ENCODE measurements at places on chromosomes 6 and 20.

DNA sequence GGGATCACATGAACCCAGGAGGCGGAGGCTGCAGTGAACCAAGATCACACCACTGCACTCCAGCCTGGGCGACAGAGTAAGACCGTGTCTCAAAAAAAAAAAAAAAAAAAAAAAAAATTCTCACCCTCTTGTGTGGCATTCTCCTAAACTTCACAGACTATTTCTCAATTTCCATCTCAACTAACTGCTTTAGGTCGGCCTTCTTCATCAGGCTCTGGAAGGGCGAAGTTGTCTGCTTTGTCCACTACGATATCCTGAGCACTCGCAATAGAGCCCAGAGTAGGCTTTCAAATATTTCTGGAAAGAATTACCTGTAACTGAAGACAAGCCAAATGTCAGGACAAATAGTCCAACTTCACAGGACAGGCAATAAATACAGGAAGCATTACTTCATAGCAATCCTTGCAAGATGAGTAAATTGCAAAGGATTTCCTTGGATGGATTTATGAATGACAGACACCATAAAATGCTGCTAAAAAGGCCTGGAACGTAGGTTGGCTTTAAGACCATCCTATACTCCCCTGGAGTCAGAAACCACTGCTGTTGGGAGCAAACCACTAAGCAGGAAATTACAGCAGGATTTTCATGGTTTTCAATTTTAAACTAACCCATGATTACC lies 116.3 kb upstream of the SLC2A12 start:
- no peak for DNase-seq

GRCh38 chr6:43260791-43261190 lies 17.5 kb downstream of the TTBK1 start:
- DNase-seq: no peak

DNA sequence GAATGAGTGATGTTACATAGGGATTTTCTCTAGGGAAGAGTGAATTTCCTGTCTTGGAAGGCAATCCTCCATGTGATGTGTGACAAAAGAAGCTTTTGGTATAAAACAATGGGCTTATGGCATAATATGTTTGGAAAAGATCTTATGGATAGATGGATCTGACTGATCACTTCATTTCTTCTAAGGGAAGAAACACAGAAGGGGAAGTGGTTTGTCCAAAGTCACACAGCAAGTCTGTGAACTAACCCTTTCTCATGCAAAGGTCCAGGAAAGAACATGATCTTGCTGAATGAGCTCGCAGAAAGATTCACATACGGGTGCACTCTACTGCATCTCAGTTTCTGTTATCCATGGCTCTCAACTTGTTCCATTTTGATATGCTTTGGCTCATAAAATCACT lies 575.9 kb upstream of the JAG1 start:
- no peak for DNase-seq

- DNase-seq: no peak
Observed at GRCh38 chr20:39638731-39639130, 676.6 kb downstream of the DHX35 start.

GRCh38 chr6:73131706-73132105 lies 93.6 kb downstream of the KHDC1L start:
- no peak for DNase-seq

DNA sequence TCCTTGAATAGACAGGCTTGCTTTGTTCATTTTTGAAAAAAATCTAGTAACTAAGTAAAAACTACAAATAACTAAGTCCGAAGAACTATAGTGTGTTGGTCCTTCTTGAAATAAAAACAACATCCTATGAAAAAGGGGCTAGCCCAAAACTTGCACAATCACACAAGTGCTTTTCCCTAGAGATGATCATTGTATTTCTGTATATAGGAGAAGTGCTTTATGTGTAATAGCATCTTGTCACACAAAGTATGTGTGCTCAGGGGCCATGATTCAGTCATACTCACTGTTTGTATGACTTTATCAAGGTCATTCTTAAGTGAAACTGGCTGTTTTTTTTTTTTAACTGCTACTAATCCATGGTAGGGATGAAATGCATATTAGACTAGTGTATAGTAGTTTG lies 179.8 kb downstream of the DTNBP1 start:
- no peak for DNase-seq

DNA sequence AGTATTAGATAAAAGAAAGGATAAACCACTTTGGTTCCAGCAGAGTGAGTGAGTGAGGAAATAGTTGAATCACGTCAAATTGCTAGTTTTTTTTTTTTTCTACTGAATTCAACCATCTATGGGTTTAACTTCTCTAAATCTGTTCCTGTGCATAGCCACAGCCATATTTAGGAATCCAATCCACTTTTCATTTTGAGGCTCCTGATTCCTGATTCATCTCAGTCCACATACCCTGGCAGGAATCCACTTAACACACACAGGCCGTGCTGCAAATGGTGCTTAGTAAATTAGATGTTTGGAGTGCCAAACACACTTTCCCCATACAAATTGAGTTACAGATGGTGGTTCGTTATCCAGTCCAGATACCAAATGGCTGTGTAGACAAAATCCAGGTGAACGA lies 220.3 kb downstream of the ALDH8A1 start:
- no peak for DNase-seq

DNA sequence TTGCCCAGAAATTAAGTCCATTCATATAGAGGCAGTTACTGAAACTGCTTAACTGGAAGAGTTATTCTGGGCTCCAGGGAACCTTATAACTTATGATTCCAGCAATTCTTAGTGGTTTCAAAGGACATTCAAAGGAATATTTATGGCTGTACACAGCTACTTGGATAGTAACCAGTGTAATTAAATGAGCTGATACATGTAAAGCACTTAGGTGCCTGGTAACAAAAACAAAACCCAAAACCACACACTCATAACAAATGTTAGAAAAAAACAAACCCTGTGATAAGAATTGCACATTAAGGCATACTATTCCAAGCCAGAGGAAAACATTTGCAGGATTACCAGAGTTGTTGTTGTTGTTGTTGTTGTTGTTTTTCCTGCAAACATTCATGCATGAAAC lies 51.5 kb downstream of the STK4 start:
- no peak for DNase-seq

DNA sequence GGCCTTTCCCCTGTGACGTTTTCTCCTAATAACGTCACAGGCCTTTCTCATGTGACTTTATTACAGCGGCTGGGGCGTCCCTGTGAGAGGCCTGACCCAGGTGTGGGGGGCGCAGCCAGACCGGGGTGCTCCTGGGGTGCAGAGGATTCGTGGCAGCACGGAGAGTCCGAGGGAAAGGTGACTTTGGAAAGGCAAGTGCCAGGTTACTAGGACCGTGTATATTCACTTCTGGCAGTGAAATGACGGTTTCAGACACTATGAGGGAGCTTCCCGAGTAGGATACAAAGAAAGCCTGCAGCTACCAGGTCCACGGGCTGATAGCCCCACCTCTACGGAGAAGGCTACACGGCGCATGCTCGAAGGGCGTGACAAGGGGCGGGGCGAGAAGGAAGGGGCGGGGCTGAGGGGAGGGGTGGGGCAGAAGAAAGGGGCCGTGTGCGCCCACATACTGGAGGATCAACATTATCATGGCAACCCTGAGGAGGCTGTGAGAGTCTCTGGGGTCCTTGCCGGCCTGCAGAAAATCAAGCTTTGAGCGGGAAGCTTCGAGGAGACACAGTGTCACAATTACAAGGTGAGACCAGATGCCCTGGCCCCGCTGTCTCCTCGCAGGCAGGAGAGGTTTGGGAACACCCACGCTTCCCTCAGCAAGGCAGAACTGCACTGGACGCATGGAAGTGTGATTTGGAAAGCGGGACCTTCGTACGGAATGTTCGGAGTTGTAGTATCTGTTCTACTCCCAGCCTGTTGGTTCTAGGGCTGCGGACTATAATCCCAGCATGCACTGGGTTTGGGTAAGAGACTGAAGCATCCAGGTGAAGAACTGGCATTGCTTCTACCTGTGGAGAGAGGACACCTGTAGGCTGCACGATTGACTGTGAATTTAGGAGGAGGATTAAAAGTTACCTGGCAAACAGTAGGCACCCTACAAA lies 54.4 kb upstream of the ZNF337 start:
- peak; percentile 54 for DNase-seq

DNA sequence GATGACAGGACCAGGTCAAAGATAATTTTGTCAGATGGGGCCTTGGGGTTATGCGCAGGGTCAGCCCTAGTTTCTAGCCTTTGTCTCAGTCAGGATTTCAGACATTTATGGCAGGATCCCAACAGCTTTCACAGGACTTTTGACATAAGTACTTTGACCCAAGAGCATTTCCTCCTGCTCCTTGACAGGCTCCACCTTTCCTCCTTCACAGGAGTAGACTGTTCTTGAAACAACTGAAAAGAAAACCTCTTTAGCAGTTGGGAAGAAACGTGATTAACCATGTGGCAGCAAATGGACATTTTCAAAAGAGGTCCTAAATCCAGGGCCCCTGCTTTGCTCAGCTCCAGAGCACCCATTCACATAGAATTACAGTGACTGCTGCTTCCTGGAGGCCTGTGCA lies 120.4 kb upstream of the MAP3K7 start:
- no peak for DNase-seq

DNA sequence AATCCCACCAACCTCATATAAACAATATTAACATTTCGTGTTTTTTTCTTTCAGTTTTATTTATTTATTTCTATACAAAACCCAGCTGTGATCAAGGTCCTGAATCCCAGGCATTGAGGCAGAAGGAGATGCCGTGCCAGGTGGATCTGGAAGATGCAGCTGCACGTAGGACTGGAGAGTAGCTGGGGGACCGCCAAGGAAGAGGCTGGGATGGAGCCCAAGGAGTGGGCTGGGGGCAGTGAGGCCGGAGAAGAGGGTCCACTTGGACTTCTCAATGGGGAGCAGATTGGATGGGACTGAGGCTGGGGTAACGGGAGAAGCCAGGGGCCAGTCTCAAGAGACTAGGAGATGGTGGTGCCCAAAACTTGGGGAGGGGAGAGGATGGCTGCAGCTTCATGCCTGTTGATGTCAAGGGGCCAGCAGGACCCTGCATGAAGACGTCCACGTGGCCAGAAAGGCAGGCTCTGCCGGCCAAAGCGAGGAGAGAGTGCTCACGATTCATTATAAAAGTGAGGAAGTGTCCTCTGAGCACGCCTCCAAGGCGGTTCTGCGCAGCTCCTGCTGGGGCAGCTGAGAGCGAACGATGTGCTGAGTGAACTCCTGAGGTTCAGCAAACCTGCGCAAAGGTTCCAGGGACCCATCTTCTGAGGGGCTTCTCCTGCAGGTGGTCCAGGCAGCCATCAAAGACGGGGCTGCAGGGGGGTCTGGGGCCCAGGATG lies 110.3 kb downstream of the BMP7 start:
- DNase-seq: no peak

DNA sequence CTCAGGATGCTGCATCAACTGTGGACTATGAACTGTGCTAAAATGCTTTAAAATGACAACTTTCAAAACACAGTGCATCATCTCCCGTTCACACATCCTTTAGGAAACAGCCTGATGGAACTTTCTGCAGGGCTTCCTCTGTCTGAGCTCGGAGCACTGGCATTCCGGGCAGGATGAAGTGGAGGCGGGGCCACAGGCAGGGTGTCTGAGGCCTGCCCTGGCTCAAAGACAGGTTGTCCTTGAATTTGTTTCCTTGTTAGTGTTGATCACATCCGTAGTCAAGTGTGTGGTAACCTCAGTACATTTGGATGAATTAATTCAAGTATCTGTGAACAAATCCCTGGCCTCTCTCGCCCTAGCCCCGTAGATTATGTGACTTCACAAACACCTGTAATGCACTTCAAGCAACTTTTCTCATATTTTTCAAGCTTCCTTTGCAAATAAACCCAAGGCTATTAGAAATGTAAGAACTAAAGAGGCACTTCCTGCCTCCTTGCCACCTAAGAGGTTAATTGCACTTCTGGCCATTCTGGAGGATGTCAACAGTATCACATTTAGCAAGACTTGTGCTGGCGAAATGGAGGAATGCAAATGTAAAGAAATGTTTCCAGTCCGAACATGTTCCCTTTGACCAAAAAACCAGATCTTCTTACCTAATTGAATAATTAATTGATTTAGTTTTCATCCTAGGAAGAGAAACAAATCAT lies 3.1 kb downstream of the CD93 start:
- no peak for DNase-seq

DNA sequence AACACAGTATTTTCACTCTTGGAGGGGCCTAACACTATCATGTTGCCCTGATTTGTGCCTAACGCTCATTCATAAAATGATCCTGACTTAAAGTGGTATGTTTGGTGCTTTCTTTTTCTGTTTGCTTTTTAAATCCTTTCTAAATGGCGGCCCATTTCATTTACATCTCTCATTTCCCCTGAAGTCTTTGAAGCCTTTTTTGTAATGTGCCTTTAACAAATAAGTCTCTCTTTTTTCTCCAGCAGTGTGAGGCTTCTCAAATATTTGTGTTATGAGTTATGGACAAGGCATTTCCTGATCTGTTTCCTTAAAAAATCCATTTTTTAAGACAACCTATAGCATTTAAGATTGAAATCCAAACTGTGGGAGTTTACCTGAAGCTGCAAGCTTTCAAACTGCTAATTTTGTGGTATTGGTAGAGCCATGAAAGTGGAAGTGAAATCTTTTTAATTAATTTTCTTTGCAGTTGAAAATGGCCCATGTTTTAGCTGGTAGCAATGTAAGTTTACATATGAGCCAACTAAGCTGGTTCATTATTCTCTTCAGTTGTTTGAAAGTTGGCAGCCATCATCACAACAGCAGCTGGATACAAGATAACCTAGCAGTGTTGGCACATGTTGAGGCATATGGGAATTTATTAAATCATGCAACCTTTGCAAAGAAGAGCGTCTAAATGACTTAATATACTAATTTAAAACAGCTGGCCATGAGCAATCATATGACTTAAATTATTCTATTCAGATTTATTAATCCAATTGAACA lies 469.7 kb downstream of the CDKAL1 start:
- DNase-seq: no peak

GRCh38 chr6:28944412-28944865 lies 20.7 kb upstream of the TRIM27 start:
- DNase-seq: peak; percentile 69

DNA sequence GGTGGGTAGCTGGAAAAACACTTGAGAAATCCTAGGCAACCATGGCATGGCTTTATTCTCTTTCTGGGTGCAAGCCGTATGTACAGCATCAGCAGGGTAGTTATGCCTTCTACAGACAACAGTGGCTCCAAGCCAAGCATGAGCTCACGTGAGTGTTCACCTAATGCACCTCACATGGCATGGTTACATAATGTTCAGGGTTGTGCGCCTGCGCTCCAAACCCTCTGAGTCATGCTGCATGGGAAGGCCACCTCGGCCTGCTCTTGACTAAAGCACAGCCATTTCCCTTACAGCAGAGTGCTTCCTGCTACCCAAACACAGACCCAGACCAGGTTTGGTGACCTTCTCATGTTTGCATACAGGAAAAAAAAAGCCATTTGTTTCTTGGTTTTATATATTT lies 96.2 kb downstream of the VIP start:
- DNase-seq: no peak

DNA sequence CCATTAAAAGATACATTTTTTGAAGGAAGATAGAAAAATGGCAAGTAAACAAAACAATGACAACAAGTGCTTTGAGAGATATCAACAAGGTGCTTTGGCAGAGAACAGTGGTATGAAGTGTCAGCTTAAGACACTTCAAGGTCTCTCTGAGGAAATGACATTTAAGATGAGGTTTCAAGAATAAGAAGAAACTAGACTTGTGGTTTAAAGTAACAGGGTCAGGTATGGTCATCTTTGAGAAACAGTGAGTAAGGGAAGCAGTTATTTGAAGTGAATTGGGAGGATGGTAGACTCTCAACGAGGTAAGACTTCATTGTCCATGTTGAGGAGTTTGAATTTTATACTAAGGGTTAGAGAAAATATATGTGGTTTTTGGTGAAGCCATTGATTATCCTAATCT lies 77.8 kb downstream of the SYCP2L start:
- DNase-seq: no peak

GRCh38 chr6:159212028-159212427 lies 42.8 kb downstream of the FNDC1 start:
- DNase-seq: no peak

- no peak for DNase-seq
Observed at GRCh38 chr6:16405375-16405774, 167.0 kb downstream of the GMPR start.

Measured in stimulated activated CD4-positive, alpha-beta T cell treated with anti-CD3 and anti-CD28 coated beads, Interleukin-12 subunit alpha, Interleukin-12 subunit beta, amount 100 ng/mL, for 4 hours (primary cell).